ENCODE measurements at places on chromosomes 5 and 9. TPM values are rescaled to one million over a fixed set of nuclear protein-coding genes. Genes with fewer than 3 reads are reported as not detected.

The TOR4A gene
- total RNA-seq = 0.92 TPM

GRCh38 chr5:136780518-136780917 lies 415.2 kb upstream of the TRPC7 start:
- no peak for DNase-seq

DNA sequence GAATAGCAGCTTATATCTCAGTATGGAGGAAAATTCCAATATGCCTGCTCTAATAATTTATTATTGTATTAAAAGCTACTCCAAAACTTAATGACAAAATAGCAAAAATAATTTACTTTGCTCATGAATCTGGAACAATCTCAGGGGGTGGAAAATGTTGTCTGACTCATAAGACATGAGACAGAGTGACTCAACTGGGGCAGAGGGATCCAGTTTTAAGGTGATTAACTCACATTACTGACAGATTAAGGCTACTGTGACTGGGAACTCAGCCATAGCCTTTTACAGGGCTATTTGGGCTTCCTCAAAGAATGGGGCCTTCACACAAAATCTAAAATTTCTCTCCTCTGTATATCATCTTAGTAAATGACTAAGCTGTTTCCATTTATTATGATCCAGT lies 1172.9 kb downstream of the CDH12 start:
- DNase-seq = no peak

DNA sequence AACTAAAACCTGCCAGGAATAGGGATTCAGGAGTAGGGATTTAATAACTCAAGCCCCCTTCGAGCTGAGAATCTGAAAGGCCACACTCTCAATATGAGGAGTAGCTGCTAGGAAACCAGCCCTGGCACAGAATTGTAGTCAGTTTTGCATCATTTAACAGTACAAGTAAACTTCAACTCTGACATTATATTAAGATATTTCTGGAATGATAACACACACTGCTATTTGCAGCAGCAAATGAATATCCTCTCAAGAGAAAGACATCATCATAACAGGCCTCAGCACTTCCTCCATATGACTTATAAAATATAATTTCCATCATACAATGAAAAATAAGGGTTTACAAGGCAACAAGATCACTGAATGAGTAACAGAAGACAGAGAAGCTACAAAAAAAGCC lies 138.2 kb upstream of the RFX3 start:
- DNase-seq = no peak

Measured in dorsolateral prefrontal cortex (tissue), 122 donors.